ENCODE measurements at places on chromosomes 3 and 15.

DNA sequence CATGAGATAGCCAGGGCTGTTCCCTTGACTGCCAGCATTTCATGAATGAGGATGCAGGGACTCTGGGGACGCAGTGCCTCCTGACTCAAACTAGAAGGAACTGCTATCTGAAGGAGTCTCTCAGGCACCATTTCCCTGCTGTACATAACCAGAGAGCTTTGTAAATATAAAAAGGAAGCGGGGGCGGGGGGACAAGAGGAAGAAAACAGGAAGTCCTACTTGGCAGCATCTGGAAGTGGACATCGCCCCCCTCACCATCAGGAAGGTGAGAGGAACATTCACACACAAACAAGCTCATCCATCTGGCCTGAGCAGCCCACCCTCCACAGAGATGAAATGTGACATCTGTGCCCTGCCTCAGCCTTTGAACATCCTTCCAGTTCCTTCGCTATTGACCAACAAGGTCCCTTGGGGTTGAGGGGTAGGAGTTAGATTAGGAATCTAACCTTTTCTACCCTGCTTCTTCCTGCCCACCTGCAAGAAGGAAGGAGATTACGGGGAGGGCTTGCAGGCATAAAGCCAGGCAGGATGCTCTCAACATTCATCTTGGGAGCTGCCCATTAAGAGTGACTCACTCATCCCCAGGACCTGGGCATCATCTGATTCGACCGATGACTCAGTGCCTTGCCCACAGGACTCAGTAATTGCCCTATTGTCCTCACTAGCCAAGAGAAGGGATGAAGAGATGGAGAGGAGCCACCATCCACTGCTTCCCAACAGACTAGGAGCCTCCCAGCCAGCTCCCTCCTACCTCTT lies 31.9 kb downstream of the SH3BP5 start:
- DNase-seq: no peak

- no peak for DNase-seq
Observed at GRCh38 chr3:192042116-192042515, 581.2 kb downstream of the PYDC2 start.

DNA sequence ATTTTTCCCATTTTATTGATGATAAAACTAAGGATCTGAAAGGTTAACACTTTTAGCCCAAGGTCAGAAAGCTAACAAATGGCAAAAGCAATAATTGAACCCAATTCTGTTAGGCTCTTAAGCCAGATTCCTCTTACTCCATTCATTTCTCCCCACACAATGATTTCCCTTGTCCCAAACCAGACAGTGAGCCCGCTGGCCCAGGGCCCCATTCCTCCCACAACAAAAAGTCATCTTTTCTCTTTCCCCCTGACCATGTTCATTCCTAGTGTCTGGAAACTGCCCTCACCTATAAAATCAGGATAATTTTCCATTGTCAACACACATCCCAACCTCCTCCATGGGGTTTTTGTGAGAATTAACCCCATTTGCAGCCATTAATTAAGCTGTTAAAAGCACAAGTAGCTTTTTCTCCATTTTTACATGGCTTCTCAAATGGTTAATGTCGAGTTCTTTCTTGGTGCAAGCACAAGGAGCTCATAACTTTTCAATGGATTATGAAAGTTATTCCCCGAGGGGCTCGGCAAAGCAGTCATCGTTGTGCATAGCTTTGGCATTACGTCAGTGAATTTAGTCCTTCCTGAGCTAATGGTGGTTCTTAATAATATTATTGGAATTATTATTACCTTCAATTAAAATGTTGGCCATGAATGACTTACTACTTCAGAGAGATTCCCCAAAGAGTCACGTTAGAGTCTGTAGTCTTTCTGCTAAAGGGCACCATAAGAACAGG lies 151.0 kb upstream of the WNT5A start:
- no peak for DNase-seq

DNA sequence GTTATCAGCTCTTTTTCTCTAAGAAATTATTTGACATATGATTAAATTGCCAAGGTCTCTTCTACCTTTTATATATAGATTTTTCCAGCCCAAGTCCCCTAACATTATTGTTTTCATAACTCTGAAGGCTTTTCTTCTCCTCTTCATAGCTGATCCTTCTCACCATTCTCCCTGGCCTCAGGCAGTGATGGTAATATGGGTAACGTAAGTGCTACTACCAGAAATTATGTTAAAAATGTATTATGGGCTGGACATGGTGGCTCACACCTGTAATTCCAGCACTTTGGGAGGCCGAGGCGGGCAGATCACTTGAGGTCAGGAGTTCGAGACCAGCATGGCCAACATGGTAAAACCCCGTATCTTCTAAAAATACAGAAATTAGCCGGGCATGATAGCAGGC lies 29.2 kb downstream of the BMF start:
- DNase-seq: no peak

- DNase-seq: no peak
Observed at GRCh38 chr3:154510780-154511179, 80.8 kb upstream of the GPR149 start.

DNA sequence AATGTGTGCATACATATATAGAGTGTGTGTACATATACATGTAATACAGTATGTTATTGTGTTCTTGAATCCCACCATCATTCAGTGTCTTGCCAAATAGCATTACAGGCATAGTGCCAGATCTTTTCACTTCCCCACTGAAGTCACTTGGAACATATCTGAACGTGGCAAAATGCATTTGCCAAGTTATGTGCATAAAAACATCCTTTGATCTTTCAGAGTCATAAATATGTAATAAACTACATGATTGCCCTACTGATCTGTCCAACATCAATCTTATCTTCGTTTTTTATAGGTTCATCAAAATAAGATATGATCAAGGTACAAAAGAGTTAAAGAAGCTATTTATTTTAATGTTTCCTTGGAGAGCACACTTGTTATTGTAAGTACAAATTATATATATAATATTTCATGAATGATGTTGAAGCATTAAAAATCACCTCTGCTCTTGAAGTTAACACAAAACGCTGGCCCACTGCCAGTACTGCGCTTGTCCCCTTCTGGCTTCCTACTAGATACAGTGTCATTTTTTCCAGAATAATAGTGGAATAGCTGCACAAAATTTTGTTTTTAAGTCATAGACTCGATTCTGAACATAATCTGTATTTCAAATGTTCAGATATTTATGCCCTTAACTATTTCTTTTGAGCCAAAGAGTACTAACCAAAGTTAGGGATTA lies 549.5 kb upstream of the ARRDC4 start:
- no peak for DNase-seq

GRCh38 chr3:49671291-49672288 lies 2.6 kb upstream of the APEH start:
- DNase-seq: peak; percentile 56

GRCh38 chr3:89699771-89700170 lies 592.4 kb downstream of the EPHA3 start:
- DNase-seq: no peak

DNA sequence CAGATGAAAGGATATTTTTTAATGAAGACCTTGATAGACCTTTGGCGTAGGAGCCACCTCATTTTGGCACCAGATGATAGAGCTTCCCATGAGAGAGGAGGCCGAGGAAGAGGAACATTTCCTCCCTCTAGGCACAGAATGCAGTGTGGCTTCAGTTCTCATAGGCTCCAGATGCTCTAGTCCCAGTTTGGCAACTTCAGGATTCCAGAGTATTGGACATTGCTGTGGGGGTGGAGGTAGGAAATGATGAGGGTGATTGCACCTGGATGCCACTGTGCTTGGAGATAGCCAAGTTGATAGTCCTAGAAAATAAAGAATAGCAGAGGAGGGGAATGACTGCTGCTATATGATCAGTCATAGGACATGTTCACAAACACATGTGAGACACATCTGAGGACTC lies 58.3 kb upstream of the KY start:
- DNase-seq: no peak

DNA sequence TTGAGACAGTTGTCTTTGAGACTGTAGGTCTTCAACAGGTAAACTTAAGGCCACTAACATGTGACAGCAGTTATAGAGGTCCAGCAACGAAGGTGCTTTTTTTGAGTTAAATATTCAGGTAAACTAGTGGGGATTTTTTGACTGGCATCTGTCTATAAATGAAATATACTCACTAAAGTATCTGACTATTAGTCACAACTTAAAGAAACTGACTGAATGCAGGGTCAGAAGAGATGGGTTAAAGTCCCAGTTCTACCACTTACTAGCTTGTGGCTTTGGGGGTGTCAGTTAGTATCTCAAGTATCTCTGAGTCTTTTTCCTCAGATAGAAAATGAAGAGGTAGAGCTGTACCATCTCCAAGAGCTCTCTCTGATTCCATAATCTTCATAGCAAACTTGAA lies 18.0 kb downstream of the MIX23 start:
- DNase-seq: no peak

DNA sequence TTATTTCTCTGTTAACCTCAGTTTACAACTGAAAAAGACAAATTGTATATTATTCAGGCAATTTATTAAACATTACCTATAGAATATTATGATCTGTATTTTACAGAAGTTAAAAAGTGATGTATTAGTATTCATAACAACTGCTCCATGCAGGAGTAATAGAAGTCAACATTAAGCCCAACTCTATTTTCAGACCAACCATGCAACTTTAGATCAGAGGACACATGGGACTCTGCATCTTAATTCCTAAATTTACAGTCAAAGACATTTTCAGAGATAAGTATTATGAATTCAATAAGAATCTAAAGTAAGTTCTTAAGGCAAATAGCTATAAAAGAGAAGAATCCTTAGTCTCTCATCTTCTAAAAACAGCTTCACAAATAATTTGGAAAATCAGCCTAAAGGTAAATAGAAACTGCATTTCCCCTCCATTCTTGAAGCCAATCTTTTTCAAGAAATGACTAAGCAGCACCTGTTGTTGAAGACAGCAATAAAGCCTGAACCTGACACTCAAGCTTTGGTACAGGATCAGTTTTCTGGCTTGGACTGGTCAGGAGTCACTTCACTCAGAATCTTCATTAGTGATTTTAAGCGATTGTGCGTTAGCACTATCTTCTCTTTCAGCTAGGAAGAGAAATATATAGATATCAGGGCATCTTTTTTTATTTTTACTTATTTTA lies 23.0 kb downstream of the OIP5 start:
- no peak for DNase-seq

- DNase-seq: peak; percentile 59
Observed at GRCh38 chr3:108090049-108090700, 656 bp downstream of the CD47 start.

DNA sequence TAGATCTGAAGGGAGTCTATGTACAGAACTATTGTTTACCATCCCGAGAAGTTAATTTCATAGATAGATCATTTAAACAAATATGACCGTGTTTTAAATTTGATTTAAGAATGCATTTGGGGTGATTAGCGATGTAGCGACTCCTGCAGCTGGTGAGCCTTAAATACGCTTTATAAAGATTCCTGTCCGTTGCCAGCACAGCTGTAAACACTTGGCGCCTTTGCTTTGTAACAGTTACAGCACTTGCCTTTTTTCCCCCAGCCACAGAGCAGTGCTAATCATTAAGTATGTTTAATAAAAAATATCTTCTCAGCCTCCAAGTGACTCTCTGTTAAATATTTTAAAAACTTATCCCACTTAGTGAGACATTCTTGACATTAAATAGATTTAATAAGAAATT lies 333.8 kb downstream of the FEZF2 start:
- DNase-seq: no peak

DNA sequence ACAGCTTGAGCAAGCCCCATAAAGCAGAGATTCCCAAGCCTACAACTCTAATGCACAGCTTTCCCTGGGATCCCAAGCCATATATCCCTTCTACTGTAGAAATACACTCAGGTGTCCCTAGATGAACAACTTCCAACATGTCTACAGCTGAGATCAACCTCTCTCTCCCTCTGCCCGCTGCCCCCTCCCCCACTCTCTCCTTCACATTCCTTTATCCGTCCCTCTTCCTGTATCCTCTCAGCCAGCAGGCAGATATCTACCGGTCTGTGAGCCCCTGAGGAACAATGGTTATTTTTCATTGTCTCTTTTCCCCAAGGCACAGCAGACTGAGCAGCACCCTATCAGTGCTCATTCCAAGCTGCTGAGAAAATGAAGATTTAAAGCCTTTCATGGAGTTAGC lies 138.6 kb downstream of the SUCLG2 start:
- no peak for DNase-seq

DNA sequence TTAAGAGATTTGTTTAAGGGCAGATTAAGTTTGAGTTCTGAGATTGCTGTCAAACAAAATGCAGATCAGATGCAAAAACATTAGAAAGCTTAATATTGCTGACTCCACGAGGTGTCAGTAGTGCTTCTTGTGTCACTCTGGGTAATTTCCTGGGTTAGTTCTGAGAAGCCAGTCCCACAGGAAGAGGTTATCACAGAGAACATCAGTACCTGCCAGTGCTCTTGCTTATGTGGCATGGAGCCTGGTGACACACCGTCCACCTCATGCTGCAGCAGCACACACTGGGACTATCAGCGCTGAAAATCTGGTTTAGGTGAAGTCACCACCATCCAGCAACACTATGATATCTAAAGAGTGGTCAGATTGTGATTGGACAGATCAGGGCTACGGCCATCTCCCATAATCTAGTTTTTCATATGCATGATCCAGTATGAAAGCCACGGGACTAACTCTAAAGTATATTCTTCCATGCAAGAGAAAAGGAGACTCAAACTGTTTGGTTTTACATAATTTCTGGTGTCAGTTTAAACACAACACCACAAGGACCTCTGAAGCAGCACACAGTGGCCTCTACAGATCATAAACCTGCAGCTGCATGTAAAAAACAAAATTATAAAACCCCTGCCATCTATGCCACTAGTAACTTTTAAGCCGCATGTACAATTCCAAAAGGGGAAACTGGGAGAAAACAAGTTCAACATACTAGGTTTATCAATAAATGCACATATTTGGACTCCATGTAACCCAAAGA lies 36.1 kb upstream of the MYO5C start:
- peak; percentile 77 for DNase-seq

- DNase-seq: no peak
Observed at GRCh38 chr3:169255511-169255910, 408.0 kb downstream of the MECOM start.

DNA sequence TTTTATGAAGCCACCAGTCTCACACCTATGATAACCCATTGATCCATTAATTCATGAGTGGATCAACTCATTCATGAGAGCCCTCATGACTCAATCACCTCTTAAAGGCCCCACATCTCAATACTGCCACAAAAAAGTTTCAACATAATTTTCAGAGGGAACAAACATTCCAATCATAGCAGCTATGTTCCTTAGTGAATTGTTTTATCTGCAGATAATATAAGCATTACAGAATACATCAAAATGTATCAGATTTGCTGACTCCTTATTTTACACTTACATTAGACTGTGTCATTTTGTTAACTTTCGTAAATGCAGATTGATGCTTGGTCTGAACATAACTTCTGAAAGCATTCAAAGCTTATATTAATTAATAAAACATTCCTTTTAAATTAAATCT lies 155.3 kb upstream of the MBNL1 start:
- no peak for DNase-seq

- no peak for DNase-seq
Observed at GRCh38 chr3:58230876-58231552, 6.6 kb upstream of the ABHD6 start.

- DNase-seq: no peak
Observed at GRCh38 chr3:58989163-58989562, 60.7 kb downstream of the CFAP20DC start.

- no peak for DNase-seq
Observed at GRCh38 chr3:4413467-4413866, 53.6 kb downstream of the SUMF1 start.
